ENCODE measurements at places on chromosomes 1 and 21.
A peak's percentile ranks its signal among the peaks of the same experiment; 100 is the strongest.

DNA sequence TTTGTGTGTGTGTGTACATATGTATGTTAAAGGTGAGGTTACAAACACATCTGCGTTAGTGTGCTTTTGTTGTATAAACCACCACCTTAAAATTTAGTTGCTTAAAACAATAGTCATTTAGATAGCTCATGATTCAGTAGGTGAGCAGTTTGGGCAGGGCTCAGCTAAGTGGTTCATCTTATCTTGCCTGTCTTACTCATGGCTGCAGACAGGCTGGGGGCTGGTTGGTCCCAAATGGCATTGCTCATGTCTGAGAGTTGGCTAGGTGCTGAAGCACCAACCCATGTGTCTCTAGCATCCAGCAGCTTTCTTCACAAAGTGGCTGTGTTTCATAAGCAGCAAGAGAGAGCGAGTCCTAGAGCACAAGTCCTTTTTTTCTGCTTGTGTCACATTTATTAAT lies 91.4 kb downstream of the MACF1 start:
- DNase-seq: no peak

- no peak for DNase-seq
Measured at GRCh38 chr1:230011333-230012092, 55.5 kb upstream of the GALNT2 start.

- no peak for DNase-seq
Measured at GRCh38 chr1:70874063-70874462, 173.6 kb downstream of the PTGER3 start.

- peak; percentile 100 for DNase-seq
Measured at GRCh38 chr1:85607126-85607920, 26.8 kb downstream of the CCN1 start.

DNA sequence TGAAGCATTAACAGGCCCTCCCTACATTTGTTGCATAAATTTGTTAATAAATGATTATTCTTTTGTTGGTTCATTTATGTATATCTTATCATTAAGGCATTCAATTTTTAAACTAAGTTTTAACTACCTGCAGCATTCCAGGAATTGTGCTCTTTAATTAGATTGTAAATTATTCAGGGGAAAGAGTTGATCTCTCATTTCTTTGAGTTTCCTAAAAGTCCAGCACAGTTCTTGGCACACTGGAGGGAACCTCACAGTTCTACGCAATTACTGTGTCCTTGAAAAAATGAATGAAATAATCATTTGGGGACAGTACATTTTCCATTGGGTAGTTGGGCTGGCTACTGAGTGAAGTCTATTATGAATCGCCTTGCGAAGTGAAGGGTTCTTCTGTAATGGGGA lies 493 bp upstream of the STXBP3 start:
- DNase-seq: no peak

GRCh38 chr1:55712148-55712547 lies 497.0 kb upstream of the USP24 start:
- DNase-seq: peak; percentile 81

- no peak for DNase-seq
Measured at GRCh38 chr1:86416343-86416742, 7.6 kb upstream of the CLCA2 start.

GRCh38 chr1:19072285-19072981 lies 116.0 kb upstream of the IFFO2 start:
- DNase-seq: no peak

DNA sequence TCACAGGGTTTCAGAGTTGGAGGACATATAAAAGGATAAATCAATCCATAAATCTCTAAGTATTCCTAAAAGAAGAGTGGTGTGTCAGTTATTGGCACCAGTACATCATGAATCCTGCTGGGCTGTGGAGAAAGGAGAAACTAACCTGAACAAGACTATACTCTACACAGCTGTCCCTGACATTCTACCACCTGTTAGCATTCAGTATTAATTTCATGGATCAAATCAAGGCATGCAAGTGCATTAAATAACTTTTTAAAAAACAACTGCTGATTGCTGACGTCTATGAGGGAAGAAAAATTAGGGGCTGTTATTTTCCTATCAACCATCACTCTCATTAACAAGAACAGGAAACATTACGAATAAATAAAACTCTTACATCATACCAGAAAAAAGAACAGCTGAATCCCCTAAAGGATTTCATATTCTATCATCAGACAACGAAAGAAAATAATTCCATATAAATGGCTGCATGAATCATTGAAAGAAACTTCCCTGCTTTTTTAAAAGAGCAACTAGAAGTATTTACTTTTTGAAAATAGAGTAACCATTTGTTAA lies 121.7 kb downstream of the ATF6 start:
- no peak for DNase-seq

DNA sequence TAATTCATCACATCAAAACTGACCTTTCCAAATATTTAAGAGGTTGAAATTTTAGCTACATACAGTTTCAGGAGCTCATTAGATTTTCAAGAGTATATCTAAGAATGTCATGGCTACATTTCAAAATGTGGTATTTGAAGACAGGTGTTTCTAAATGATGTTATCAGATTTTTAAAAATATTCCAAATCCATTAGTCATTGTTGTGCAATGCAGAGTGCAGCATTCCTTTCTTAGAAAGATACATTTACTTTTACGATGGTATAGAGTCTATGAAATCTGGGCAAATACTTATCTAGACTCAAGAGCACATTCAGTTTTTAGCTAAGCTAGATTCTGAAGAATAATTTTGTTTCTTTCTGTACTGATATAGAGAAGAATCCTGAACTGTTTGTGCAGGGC lies 230.3 kb downstream of the CHRM3 start:
- DNase-seq: no peak

- DNase-seq: no peak
Measured at GRCh38 chr1:54291276-54292001, 91.5 kb downstream of the MRPL37 start.

GRCh38 chr1:19661721-19662228 lies 2.9 kb upstream of the HTR6 start:
- peak; percentile 66 for DNase-seq

DNA sequence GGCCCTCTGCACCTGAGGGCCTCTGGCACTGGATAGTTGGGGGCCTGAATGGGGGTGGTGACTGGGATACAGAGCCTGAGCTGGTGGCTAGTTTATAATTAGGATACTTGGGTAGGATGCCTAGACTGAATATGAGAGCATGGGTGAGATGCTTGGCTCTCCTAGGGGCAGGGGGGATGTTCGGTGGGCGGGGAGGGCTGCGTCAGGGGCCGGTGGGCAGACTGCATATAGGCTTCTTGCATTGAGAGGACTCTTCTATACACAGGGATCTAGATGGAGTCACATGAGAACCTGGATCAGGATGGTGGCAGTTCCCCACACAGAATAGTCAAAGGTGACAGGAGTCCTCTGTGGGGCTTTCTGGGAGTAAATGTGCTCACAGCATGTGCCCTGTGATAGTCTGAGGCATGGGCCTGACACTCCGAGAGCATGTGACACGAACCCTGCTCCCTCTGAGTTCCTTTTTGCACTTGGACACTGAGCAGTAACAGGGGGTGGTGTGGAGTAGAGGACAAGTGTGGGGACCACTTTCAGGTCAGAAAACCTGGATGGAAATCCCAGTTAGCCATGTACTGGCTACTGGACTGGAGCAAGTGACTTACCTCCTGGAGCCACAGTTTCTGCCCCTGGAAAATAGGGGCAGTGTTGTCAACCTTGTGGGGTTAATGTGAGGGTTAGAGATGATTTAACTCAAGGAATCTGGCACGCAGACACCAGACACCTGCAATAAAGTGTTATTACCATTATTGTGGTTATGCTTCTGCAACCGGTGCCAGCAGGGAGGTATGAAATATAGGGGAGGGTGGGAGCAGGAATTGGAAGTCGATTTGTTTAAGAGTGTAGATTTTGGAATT lies 2.2 kb downstream of the MAP7D1 start:
- no peak for DNase-seq

GRCh38 chr1:1984560-1985070 lies 19.0 kb downstream of the CFAP74 start:
- no peak for DNase-seq

- DNase-seq: no peak
Measured at GRCh38 chr1:206786212-206786886, 14.1 kb upstream of the IL10 start.

GRCh38 chr21:24110846-24111245 lies 1496.4 kb downstream of the MRPL39 start:
- DNase-seq: peak; percentile 48

GRCh38 chr1:11051781-11052511 lies 4.9 kb upstream of the MASP2 start:
- DNase-seq: no peak

DNA sequence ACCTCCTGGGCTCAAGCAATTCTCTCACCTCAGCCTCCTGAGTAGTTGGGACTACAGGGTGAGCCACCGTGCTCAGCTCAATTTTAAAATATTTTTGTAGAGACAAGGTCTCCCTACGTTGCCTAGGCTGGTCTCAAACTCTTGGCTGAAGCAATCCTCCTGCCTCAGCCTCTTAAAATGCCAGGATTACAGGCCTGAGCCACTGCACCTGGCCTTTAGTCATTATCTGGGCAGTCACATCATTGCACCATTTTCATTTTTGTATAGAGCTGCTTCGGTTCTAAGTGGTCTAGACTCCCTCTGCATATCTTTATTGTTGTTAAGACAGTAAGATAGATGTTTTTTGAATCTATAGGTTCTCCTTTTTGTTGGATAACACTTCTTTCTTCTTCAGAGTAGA lies 39.9 kb downstream of the ATF3 start:
- DNase-seq: no peak

DNA sequence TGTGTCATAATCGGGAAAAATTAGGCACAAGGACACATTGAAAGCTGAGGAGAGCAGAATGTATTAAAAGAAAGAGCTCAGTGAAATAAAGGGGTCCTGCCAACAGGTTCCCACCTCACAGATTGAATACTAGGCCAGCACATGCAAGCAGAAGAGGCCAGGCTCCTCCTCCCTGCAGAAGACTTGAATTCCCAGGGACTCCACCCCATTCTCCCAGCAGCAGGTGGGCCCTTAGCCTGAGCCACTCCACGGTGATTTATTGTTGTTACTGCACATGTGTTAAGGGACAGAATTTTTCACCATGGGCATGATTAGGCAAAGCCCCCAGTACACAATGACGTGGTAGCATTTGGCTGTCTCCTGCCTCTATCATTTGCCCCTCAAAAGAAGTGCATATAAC lies 1844.7 kb downstream of the NCAM2 start:
- DNase-seq: no peak

- no peak for DNase-seq
Measured at GRCh38 chr21:44400791-44401385, 47.5 kb downstream of the TRPM2 start.

- peak; percentile 53 for DNase-seq
Measured at GRCh38 chr1:8560611-8561544, 243.0 kb downstream of the SLC45A1 start.

DNA sequence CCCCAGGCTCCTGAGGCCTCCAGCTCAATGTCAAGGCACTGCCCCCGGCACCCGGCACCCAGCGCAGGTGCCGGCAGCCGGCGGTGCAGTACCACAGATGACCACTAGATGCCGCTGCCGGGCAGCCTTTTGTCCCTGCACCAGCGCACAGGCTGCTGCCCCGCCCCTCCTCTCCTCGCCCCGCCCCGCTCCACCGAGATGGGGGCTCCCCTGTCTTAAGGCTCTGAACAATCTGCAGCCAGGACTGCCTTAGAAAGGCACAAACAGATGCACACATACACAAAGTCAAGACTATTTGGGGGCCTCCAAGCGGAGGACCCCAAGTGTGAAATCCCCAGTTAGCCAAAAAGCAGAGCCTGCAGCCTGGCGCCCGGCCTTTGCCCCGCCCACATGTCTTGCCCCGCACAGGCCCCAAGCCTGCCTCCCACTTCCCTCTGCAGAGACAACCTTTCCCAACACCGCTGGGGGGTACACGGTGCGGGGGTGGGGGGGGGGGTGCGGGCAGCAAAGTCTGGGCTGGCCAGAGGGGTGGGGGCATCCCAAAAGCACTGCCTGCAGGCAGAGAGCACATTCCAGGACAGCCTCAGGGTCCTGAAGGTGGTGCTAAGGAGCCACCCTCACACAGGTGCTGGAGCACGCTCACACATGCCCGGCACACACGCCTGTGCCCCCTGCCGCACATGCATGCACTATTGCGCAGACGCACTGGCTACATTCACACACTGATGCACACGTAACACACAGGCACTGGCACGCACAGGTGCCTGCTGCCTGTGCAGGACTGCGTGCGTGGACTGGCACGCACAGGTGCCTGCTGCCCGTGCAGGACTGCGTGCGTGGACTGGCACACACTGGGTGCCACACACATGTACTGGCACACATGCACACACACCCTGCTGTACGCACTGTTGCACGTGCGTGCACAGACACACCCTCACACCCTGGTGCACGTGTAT lies 37.1 kb downstream of the ARHGEF16 start:
- peak; percentile 33 for DNase-seq

DNA sequence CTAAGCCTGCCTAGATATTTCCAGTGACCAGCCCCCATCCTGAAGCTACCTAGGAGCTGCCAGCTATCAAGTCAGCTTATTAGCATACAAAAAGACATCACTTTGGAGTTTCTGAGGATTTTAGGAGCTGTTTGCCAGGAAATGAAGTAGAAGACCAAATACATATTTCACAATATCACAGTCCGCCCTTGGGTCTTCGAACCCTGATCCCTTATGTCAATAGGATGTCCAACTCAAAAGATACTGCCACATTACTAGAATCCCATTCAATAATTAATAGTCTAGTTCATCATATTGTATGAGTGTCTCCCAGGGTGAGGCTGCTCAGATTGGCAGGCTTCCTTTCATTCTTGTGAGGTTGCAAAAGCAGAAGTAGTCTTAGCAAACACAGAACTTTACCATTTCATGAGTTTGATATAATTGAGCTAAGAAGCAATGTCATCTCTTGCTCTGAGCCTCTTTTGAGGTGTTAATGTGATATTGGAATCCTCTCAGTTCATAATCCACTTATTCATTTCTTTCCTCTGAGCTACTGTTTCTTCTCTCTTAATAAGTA lies 13.6 kb downstream of the IPO9 start:
- DNase-seq: no peak

DNA sequence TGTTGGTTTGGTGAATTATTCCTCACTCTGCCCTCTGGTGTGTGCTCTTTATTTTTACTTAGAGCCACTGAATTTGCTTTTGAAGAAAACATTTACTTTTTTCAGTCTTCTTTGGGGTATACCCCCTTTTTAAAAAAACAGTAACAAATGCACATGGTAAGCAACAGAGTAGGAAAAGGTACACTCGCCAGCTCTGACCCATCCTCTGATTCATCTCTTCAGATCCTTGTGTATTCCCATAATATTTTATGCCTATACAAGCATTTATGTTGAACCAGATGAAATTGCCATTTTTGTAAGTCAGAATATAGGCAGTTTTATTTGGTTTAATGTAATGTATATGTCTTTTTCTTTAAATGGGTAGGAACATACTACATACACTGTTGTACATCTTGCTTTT lies 28.3 kb downstream of the TTC3 start:
- DNase-seq: no peak

GRCh38 chr1:43288058-43288784 lies 2.8 kb upstream of the C1orf210 start:
- DNase-seq: no peak

- no peak for DNase-seq
Measured at GRCh38 chr1:20093940-20094391, 24.0 kb downstream of the PLA2G5 start.

- DNase-seq: no peak
Measured at GRCh38 chr1:26469558-26469957, 2.7 kb upstream of the HMGN2 start.

GRCh38 chr1:158179301-158180041 lies 1.2 kb upstream of the CD1D start:
- no peak for DNase-seq
